ENCODE measurements at places on chromosomes 4 and X.

GRCh38 chr4:147786031-147786430 is 54.1 kb downstream of the ARHGAP10 start:
- DNase-seq = no peak

DNA sequence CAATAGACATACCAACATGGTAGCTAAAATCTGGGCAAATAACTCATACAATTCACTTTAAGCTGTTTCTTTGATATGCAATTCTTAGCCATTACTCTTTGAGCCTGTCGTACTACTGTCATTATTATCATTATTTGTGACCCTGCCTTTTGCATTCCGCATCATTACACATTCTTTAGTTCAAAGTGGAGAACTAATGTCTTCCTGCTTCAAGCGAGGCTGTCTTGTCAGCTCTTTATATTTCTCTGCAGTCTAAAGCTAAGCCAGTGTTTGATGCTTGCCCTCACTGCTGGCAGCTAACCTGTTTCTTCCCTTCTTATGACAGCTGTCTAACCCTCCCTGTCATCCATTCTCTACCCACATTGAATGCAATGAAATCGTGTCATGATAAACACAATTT is 186.8 kb downstream of the FAT4 start:
- DNase-seq = no peak

- no peak for DNase-seq
Observed at GRCh38 chrX:67544281-67545035, 637 bp downstream of the AR start.

DNA sequence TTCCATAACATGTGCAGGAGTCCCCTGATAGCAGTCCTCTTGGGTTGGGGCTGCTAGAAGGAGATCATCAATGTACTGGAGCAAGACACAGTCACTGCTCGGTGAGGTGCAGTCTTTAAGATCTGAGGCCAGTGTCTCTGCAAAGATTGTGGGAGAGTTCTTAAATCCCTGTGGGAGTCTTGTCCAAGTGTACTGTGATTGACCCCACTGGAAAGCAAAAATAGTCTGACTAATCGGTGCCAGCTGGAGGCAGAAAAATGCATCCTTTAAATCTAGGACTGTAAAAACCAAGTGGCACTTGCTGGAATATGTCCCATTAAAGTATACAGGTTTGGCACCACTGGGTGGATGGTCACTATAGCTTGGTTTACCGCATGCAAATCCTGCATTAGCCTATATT is 31.1 kb downstream of the SULT1E1 start:
- DNase-seq = no peak

DNA sequence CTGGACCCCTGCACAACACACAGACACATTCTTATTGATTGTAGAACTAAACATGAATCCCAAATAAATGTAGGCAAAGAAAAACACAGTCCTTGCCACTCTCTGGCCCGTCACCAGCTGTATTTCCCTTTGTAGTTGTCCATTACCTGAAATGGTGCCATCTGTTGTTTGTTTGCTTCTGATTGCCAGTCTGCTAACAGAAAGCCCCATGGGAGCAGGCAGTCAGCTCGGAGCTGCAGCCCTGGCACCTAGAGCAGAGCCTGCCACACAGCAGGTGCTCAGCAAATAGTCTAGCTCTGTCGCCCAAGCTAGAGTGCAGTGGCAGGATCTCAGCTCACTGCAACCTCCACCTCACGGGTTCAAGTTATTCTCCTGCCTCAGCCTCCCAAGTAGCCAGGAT is 28.9 kb downstream of the CPLX1 start:
- DNase-seq = no peak

- DNase-seq = no peak
Observed at GRCh38 chr4:181939199-181939945, 303.8 kb upstream of the TENM3 start.

GRCh38 chr4:168736860-168737805 is 240.3 kb downstream of the PALLD start:
- no peak for DNase-seq

DNA sequence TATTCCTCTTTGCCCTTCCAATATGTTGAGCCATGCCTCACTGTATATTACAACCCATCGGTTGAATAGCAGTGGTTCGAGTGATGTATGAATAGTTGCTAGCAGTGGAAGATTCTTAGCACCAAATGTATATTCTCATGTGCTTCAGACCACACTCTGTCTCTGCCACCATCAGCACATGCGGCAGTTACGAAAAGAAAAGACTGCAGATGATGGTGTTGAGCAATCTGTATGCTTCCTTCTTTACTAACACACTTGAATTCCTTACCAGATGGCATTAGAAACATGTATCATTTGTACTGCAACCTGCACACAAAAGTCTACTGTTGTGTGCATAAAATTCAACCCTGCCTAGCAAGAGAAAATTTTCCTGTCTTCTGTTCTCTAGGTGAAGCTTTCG is 214.6 kb downstream of the ENOX2 start:
- no peak for DNase-seq

DNA sequence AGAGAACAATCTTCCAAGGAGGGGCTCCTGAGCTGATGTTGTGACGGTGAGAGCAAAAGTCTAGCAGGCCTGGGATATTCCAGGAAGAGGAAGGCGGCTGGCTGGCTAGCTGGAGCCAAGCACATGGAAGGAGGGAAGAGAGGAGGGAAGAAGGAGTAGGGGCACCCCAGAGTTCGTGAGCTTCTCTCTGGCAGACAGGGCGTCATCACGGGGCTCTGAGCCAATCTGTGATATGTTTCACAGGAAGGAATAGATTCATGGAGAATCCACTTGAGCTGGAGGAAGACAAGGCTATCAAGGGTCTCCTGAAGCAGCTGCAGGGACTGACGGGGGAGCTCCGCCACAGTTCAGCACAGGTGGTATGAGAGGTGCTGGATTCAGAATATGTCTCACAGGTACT is 73.6 kb downstream of the DHRSX start:
- no peak for DNase-seq

DNA sequence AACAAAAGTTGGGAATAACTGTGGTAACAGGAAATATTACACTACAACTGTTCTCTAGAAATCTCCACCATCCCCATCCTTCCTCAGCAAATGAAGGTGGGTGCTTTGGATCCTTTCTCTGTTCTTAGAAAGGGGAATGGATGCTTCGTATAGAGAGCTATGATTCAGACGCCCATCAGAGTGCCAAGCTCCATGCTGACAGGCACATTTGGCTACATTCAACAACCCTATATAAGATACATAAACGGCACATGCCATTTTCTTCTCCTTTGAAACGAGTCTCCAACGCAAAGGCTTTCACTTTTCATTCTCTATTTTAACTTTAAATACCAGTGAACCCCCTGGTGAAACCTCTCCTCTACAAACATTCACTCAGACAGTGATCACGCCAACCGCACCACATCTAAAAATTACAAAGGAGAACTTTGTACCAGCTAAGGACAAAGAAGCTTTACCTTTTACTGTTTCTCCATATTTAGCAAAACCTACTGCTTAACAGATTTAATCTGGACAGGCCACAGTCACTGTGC is 172.5 kb downstream of the TSPAN5 start:
- DNase-seq = no peak

DNA sequence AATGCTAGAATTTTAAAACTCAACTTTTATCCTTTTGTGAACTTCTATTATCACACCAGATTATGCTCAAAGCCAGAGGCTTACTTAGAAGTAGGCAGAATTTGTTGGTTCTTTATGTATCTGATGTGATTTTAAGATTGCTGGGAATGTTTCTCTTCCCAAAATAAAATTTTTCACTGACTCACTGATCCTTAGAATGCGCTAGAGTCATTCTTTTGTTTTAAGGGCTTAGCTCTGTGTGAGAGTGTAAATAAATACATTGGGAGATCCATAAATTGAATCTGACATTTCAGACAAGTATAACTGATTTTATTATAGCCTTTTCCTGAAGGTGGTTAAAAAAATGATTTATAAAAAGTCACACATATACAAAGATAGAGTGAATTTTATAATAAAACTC is 101.3 kb downstream of the LARP1B start:
- no peak for DNase-seq

DNA sequence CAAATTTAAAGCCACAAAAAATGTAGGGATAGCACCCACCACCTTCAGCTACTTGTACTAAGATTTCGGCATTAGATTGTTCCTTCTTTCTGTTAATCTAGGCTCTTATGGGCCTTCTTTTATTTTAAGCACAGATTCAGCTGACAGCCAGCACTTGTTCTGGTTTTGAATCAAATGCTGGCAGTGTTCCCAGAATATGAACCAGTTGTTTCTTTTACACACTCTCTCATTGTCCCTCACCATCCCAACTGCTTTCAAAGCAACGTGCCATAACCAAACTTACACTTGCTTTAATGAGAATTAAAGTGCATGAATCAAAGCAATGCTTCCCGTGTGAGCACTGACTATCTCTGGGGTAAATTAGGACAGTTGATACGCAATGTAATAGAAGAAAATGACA is 744.5 kb upstream of the FAM241A start:
- no peak for DNase-seq

- no peak for DNase-seq
Observed at GRCh38 chrX:115268421-115268820, 21.1 kb upstream of the LUZP4 start.

GRCh38 chr4:121551271-121551670 is 145.5 kb downstream of the ANXA5 start:
- DNase-seq = no peak

- DNase-seq = no peak
Observed at GRCh38 chr4:15677507-15677988, 4.1 kb upstream of the FAM200B start.

DNA sequence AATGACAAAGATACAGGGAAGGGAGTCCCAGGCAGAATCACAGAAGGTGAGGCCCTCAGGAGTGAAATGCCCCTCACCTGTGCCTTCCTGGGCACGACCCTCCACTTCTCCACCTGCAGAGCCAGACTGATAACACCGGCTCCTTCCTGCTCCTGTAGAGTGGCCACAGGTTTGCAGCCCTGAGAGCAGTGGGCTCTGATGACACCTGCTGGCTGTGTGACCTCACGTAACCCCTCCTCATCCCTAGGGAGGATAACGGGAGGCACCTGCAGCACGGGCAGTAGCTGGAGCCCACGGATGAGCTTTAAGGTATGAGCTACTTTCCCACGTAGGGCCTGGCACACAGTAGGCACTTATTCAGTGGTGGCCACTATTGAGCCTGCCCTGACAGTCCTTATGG is 25.5 kb upstream of the MAN2B2 start:
- no peak for DNase-seq

- no peak for DNase-seq
Observed at GRCh38 chr4:87804871-87805270, 5.5 kb downstream of the IBSP start.

- DNase-seq = no peak
Observed at GRCh38 chr4:41750121-41750625, 1.6 kb upstream of the PHOX2B start.

DNA sequence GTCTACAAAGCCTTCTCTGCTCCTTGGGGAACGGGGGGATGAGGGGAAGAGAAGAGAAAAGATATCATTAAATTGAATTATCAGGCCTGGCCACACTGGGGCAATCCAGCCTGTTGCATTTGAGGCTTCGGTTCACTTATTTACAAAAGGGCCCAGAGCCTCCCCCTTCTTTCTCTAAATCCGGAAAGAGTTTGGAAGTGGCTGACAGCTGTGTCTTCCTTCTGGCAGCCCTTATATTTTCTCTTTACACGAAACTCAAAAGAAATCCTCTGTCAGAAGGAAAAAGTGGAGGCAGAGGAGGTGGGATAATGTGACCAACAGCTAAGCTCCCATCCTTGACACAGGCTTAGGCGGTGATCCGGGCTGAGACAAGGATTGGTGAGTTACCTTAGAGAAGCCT is 158.3 kb upstream of the TAPT1 start:
- DNase-seq = no peak

DNA sequence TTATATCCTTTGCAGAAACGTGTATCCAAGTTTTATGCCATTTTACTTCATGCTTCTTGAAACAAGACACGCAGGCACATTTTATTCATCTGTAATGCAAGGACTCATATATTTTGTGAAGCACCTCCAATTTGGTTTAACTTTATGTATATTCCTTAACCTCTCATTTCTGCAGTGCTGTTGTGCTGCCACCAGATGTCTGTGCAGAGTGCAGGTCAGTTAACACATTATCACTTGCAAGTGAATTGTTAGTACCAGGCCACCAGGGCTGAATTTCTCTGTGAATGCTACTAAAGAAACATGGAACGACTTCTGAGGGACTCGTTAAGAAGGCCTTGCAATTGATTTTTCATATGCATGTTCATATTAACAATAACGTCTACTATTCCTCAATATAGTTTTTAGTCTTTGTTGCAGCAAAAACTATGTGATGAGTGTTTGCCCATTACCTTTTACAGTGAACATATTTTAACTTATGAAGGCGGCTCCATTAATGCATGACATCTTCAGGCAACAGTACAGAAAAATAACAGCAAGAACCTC is 770.3 kb downstream of the NLGN4X start:
- DNase-seq = no peak

DNA sequence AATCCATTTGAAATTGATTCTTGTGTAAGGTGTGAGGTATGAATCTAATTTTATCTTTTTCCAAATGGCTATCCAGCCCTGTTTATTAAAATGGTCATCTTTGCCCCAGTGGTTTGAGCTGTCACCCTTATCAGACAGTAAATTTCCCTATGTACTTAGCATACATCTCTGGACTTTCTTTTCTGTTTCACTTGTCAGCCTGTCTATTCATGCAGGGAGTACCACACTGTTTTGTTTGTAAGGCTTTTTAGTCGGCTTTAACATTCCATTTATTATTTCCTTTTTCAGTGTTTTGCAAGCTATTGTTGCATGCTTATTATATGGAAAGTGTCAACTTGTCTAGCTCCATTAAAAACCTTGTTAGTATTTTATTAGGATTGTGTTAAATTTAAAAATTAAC is 155.8 kb downstream of the STAG2 start:
- DNase-seq = no peak

- no peak for DNase-seq
Observed at GRCh38 chr4:126992910-126993309, 639.8 kb upstream of the INTU start.

- no peak for DNase-seq
Observed at GRCh38 chr4:86640469-86640868, 46.4 kb downstream of the PTPN13 start.

DNA sequence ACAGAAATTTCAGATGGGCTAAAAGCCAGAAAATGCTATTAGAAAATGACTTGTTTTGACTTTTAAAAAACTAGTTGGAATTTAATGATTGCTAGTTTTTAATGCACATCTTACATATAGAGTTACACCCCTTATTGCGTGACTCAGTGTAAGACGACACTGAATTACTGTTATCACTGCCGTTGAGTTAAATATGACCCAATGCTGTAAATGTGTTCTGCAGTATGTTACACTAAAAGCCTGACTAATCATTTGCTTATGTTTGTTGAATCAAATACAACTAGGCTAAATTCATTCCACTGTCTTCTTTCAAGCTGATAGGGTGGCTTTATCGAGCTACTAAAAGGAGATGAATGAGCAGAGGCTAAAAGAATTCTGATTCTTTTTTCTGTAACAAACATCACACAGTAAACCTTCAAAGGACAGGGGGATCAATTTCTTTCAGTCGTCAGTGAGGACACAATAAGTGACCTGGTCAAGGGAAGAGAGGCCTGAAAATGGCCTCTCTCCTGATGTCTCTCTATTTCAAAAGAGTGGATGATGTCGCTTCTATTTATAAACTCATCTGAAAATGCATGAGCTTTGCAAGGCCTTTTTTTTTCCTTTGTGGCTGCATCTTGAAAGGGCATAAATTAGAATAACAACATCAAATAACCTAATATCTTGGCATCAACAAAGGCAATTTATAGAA is 142.2 kb upstream of the KCNIP4 start:
- no peak for DNase-seq
